ENCODE measurements at places on chromosomes 4 and X.

DNA sequence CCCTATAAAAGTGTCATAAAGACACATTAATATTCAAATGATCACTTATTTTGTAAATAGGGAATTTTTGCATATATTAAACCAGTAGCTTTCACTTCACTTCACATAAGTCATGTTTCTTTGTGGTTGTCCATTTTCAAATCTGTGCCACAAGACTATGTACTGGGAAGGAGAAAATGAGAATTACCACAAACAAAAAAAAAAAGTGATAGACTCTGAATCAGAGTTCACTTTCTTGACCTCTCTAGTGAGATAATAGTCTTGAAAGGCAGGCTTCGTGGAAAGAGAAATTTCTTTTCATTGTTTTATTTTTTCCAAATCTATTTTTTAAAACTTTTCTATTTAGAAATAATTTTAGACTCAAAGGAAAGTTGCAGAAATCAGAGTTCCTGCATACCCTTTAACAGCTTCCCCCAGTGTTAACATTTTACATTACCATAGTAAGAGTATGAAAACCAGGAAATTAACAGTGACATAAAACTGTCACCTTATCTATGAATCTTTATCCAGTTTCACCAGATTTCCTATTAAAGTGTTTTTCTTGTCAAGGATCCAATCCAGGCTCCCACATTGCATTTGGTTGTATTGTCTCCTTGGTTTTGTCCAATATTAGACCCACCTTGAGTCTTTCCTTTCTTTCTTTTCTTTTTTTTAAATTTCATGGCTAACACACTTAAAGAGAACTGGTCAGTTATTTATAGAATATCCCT, 215.4 kb upstream of the PGRMC2 start:
- no peak for DNase-seq

DNA sequence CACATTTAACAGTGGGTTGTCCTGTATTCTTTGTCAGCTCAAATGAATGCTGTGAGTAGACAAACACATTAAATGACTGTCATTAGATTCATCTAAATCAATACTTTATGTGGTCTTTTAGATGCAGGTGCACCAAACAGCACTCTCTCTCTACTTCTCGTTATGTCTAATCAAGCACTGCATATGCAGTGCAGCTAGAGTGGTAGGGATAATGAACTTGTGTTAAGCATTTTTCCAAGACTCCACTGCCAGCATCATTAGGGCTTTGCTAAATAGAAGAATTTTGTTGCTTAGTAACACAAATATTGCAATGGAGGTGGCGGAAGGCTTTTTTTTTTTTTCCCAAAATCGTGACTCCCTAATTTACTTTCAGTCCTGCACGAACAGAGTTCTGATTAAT, 447.0 kb upstream of the GALNT7 start:
- no peak for DNase-seq

GRCh38 chrX:68828740-68829581, at the start of gene EFNB1:
EFNB1 (plus strand) TSS chrX:68829021; CDS start chrX:68829777, 756 bp downstream.
- DNase-seq = peak; percentile 90

- DNase-seq = no peak
Measured at GRCh38 chr4:169060391-169061091, 50.5 kb upstream of the CBR4 start.

DNA sequence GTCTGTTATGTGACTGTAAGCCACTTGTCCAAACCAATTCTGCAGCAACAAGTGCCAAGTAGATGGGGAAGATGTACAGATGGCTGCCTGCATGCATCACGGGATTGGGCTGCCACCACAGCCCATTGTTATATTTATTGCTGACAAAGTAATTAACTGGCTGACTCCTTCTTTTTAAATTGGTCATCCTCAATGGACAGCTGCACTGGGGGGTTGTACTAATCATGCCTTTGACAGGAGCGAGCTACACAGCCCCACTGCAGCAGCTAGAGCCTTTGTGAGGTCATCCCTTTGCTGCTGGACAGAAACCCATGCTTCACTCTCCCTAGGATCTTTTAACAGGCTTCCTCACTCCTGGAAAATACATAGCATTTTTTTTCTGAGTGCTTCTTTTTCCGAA, 146.7 kb upstream of the CXXC4 start:
- DNase-seq = no peak

- no peak for DNase-seq
Measured at GRCh38 chr4:146978641-146979040, 33.0 kb upstream of the TTC29 start.
